Right renal pelvis (tissue), 4 donors: ENCODE measurements at places on chromosomes 13 and 19.

DNA sequence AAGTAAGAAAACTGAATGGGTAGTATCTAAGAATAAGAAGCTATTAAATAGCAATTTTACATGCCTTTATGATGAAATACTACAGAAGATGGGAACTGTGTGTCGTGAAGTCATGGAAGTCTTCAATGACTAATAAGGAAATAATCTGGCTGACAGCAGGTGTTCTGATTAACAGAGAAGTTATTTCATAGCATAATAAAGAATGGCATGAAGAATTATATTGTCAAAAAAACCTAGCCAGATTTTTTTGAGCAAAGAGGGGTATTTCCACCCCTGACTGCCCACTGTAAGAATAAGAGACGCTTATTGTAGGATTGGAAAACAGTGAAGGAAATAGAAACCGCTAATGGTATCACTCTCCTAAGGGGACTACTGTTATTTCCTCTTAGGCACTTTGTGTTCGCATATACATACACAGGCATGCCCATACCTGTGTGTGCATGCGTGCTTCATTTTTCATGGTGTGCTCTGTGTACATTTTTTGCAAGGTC, 318.8 kb downstream of the SHISA2 start:
- no peak for DNase-seq

DNA sequence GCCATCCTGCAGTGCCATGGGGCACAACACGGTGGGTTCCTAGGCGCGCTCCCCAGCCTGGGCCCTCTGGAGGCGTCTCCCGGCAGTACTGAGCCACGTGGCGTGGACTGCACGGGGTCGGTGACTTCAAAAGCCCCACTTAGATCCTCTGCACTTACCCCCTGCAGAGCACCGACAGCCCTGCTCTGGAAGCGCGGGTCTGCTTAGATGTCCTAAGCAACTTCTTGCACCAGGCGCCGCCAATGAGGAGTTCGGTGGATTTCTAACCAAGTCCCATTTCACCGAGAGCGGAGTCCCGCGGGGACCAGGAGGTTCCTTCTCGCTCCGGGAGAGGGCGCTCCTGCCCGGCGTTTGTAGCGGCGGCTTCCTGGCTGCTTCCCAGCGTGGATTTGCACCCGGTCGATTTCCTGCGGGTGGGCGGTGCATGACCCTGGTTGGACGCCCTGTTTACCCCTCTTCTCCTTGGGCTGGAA, 25.2 kb upstream of the ZNF845 start:
- DNase-seq = peak; percentile 22

DNA sequence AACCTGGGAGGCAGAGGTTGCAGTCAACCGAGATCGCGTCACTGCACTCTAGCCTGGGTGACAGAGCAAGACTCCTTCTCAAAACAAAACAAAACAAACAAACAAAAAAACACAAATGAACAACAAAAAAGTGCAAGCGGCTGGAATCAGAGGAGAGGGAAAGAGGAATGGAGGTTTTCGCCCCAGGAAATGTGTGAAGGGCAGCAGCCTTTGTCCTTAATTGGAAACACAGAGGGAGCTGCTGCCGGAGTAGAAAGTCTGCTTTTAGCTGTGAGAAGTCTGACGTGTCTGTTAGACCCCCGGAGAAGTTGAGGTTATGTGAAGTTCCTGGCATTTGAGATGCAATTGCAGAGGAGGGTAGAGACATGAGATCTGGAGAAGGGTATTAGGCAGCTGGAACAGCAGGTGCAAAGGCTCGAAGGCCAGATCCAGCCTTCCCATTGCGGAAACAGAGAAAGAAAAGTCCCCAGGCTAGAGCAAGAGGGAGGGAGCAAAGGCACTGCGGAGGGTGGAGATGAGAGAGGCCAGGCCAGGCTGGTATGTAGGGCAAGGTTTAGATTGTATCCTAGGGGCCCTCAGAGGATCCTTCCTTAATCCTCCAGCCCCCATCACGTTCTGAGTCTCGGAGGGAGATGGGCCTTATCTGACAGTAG, 473 bp downstream of the TMIGD2 start:
- no peak for DNase-seq

DNA sequence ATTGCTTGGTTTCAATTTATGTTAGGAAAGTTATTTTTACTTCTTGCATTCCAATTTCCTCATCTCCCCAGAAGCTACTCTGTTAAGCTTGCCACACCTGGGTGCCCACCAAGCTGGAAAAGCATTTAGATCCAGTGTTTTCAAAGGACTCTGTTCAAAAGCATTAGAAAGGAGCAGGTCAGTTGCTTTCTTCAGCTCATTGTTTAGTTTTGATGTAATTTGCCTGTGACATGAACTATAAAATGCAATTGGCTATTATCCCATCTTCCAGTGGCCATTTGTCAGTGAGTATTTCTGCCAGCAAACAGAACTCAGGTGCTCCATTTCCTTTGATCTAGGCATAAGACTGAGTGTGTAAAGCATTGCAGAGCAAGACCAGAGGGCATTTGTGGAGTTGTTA, 46.7 kb upstream of the RNF113B start:
- no peak for DNase-seq

GRCh38 chr19:30482956-30483355, 110.8 kb downstream of the ZNF536 start:
- DNase-seq = no peak

DNA sequence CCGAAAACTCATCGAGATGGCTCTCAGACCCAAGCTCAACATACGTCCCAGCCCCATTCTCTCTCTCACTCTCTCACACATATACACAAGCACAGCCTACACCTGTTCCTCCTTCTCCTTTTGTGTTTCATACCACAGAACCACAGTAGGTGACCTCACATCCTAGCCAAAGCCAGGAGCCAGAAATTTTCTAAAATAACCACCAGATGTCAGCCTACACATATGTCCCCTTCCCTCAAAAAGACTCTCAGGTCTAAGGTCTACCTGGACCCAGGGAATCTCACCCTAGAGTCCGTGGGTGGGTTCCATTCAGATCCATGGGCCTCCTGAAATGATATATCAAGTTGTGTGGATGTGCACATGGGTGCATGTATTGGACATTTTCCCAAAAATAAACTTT, 104.2 kb upstream of the IPO5 start:
- no peak for DNase-seq

GRCh38 chr19:39408392-39409207, 2.0 kb downstream of the ZFP36 start:
- no peak for DNase-seq

- DNase-seq = no peak
These were observed 106.5 kb upstream of the SGCG start for GRCh38 chr13:23074075-23074828.
